Stimulated activated CD8-positive, alpha-beta memory T cell treated with anti-CD3 and anti-CD28 coated beads, Interleukin-2, amount 100 ng/mL, for 1 hour (primary cell): ENCODE measurements at places on chromosomes 6 and 20.

DNA sequence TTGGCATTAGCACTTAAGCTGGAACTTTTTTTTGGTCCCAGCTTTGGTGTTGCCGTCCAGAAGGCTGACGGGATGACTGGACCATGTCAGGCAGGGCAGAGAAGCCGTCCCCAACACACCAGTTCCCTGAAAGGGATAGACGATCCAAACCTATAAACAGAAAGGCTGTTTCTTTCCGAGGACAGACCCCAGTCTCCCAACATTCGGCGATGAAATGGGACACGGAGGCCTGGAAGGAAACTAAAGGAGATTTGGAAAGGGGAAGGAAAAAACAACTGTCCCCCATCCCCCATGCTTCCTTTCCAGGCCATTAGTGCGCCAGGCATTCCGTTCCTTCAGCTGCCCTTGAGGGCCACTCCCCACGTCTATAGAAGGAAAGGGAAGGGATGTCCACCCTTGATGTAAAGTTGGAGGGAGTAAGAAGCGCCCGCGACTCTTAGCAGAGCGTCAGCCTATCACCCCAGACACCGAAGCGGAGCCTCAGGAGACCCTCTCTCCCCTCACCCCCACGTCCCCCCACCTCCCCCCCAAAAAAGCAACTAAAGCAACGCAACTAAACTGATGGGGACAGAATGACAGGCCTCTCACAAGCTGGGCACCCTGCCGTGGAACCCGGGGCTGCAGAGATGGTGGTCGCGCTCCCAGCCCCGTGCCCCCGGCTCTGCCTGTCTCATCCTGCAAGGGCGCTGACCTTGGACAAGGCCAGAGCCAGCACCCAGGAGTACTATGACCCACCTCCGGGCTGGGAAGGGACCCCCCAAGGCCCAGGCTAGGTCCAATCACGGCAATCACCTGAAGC lies 638 bp downstream of the BLCAP start:
- DNase-seq = no peak

GRCh38 chr6:79079561-79080041 lies 1.5 kb upstream of the PHIP start:
- DNase-seq = no peak

DNA sequence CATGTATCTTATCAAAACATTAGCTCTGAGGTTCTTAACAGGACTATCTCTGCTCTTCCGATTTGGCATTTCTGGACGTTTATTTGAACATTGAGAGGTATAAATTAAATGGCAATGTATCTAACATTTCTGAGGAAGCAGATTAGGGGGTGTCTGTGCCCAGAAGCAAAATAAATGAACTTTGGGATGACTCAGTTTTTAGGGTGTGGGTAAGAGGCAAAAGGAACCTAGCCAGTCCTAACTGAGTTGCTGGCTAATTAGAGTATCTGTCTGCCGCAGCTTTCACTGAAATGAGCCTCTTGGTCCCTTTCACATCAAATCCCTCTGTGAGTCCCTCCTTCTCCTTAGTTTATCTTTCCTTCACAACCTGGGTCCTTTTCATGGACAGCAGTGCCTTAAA lies 1.1 kb downstream of the RNF144B start:
- DNase-seq = no peak

GRCh38 chr20:18739751-18740166 lies 73.8 kb upstream of the SCP2D1 start:
- no peak for DNase-seq

GRCh38 chr6:21971541-21971940 lies 325.3 kb downstream of the PRL start:
- DNase-seq = no peak

DNA sequence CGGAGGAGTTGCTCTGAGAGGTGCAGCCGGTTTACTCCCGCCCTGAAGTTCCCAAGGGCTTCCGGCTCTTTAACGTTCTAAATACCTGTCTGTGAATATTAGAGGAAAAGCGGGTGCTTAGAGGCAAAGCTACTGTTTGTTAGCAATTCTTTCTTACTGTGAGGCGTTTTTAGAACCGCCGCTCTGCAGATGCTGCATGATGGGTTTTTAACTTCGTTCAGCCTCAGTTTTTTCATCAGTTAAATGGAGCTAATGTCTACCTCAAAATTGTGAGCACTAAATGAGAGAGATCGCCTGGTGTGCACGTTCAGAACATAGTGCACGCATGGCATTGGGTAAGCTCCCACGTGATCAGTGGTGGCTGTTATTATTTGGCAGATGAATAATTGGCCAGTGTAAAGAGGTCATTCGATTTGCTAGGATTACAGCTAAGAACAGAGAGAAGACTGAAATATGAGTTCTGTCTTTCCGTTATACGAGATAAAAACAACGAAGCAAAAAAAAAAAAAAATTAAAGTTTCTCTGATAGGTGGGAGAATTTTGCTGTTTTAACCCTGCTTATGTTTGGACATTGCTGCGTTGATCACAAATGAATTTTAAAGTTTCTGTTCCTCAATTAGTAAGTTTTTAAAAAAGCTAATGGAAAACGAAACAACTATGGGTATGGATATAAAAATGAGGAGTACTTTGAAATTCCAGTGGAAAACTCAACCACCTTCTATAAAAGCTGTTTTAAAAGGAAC lies 660 bp upstream of the TFB1M start:
- DNase-seq = peak; percentile 24

DNA sequence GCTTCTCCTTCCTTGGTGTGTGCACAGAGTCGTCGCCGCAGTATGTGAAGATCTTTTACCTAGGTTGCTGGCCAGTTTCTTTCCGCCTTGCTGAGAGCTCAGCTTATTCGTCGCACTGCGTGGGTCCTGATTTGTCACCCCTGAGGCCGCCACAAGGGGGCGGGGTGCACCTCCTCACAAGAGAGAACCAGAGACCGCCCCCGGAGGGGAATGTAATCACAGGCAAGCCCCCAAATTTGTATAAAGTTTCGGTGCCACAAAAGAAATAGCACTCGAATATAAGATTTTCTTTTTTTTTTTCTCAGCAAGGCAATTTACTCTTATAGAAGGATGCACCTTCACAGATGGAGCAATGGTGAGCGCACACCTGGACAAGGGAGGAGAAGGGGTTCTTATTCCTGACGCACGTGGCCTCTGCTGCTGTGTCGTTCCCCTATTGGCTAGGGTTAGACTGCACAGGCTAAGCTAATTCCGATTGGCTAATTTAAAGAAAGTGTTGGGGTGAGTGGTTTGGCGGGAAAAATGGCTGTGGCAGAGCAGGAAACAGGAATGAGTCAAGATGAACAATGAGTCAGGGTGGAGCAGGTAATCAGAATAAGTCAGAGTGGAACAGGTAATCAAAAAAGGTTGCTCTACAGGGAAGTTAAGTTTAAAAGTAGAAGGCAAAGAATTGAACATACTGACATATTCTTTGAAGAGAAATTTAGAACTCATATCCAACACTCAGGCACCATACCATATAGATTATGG lies 19.5 kb downstream of the NCOA3 start:
- DNase-seq = no peak

DNA sequence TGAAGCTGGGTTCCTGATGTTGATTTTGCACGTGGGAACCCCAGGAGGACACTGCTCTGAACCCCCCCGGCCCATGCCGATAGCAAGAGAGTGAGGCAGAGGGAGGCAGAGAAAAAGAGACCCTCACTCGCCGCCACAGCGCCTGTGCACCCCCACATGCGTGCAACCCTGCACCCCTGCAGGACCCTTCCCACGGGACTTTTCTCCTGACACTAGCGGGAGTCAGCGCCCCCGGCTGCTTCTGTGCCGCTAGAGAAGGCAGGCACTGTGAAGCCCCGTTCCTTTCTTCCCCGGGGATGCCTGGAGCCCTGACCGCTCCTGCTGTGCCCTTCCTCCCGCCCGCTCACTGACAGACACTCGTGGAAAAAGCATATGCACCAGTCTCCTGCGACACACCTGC lies 67.4 kb downstream of the GMPR start:
- DNase-seq = no peak

DNA sequence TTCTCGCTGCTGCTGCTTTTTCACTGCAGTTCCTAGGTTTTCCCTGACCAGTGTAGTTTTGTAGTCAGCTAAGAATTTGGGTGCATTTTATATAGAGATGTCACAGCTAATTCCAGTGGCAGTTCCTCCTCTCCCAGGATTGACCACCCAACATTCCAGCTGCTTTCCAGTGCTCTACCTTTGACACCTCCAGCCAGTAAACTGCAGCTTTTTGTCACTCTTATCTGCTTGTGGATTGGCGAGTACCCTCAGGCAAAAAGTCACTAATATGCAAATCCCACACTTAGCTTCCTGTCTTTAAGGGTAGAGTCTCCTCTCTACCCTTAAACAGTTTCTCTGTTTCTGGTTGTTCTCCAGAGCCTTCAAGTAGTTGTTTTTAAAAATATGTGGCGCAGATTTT lies 146.9 kb upstream of the KCNG1 start:
- DNase-seq = no peak

GRCh38 chr20:46767127-46767761 lies 57.8 kb downstream of the SLC2A10 start:
- no peak for DNase-seq

DNA sequence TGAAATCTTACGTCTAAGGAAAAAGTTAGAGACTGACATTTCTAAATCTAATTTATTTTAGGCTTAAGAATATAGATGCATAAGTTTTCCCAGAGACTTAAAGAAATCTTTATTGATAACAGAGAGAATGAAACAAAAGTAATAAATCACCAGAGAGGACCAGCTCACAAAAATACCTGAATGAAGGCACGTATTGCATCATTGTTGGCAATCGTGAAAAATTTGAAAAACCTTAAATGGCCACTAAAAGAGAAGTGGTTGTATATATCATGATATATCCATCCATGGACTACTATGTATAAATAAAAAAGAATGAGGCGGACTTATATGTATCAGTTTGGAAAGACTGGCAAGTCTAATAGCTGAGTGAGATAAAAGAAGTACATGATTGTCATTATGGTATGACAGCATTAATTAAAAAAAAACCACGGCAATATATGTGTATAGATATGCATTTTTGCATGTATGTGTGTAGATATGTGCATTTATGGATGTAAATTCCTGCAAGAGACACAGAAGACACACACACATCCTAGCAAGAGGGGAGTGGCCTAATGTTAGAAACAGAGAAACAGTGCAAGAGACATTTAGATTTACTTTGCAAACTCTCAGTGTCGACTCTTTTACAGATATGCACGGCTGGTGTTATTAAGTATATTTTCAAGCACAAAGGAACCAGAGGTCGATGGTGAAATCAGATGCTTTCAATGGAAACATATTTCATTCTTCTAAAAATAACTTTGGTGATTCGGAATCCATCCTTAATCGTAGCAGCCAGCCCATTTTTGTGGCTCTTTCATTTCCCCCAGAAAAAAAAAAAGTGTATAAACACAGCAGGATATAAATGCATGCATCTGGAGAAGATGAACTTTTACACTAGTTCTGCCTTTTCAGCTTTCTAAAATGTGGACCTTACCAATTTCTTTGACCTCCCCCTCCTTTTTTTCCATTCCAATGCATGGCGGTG lies 156.1 kb upstream of the SALL4 start:
- no peak for DNase-seq
